Right lobe of liver (tissue), 6 donors: ENCODE measurements at places on chromosomes 2 and 18. TPM values are rescaled to one million over a fixed set of nuclear protein-coding genes. Genes with fewer than 3 reads are reported as not detected.
A peak's percentile ranks its signal among the peaks of the same experiment; 100 is the strongest.

The CEP192 gene
- total RNA-seq: 8.2 TPM

The CAVIN2 gene
- total RNA-seq: 8.2 TPM

The SCG2 gene
- total RNA-seq: not detected

The RPRM gene
- not detected for total RNA-seq

The CD302 gene
- 125 TPM for total RNA-seq

The PLA2R1 gene
- total RNA-seq: 1.6 TPM

The ODC1 gene
- 137 TPM for total RNA-seq

The TNFRSF11A gene
- total RNA-seq: 0.58 TPM

The UBE2F gene
- total RNA-seq: 23.3 TPM

The IGFBP5 gene
- 28.0 TPM for total RNA-seq

The POMC gene
- 0.40 TPM for total RNA-seq

The NOL4 gene
- 1.3 TPM for total RNA-seq

The ITSN2 gene
- 27.3 TPM for total RNA-seq

The GPR75 gene
- total RNA-seq: 1.1 TPM

The MFSD6 gene
- total RNA-seq: 1.7 TPM

The LYPD1 gene
- 1.5 TPM for total RNA-seq

The CKAP2L gene
- 1.0 TPM for total RNA-seq

The PDE11A gene
- total RNA-seq: 8.4 TPM

- peak overlapping the region; percentile 29 for H3K4me3 ChIP-seq
- peaks cover 22% of the 10 kb centered on the region for H3K4me1 ChIP-seq
- H3K27ac ChIP-seq: peak overlapping the region; percentile 32
- H3K27me3 ChIP-seq: no peaks in the 10 kb centered on the region
These were observed 1.4 kb upstream of the BCL2 start for GRCh38 chr18:63320975-63321265.

DNA sequence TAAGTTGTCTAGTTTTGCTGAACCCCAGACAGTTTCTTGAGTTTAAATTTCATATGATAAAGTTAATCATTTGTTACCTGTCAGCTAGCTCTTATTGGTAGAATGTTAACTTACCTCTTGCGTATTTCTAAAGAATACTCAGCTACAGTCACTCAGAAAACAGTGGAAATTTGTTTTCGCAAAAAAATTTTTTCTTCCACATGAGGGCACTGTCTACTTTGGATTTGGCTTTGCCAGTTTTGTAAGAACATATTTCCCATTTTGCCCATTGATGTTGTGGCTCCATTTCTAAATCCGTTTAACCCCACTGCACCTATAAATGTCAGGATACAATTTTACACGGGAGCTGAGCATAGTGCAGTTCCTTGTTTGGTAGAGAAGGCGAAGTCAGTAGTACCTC, 19.1 kb upstream of the GCFC2 start:
- no peak overlapping the region for H3K4me3 ChIP-seq
- H3K27ac ChIP-seq: no peak overlapping the region
- DNase-seq: no peak
- no peaks in the 10 kb centered on the region for H3K27me3 ChIP-seq
- no peaks in the 10 kb centered on the region for H3K4me1 ChIP-seq

DNA sequence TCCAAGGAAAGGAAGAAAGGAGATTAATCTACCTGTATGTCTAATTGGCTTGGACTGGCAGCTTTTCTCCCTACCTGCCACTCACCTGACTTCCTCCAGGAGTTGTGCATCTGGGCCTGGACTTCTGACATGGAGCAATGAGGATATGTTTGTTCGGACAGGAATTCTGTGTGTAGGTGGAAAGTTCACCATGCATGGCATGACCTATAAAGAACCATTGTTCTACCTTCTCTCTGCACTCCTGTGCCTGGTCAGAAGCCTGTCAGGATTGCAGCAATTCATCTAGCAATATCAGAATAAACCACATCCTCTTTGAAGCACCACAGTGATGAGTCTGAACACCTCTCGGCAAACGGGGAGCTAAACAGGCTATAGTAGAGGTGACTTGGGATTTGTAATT, 20.8 kb downstream of the CCDC85A start:
- H3K4me3 ChIP-seq: no peak overlapping the region
- no peaks in the 10 kb centered on the region for H3K4me1 ChIP-seq
- H3K27me3 ChIP-seq: no peaks in the 10 kb centered on the region
- H3K36me3 ChIP-seq: no peaks in the 10 kb centered on the region

GRCh38 chr2:135072125-135072997, 20.3 kb downstream of the RAB3GAP1 start:
- no peak overlapping the region for H3K4me3 ChIP-seq
- H3K27ac ChIP-seq: no peak overlapping the region
- H3K4me1 ChIP-seq: no peaks in the 10 kb centered on the region
- H3K36me3 ChIP-seq: no peaks in the 10 kb centered on the region
- no peaks in the 10 kb centered on the region for H3K27me3 ChIP-seq

DNA sequence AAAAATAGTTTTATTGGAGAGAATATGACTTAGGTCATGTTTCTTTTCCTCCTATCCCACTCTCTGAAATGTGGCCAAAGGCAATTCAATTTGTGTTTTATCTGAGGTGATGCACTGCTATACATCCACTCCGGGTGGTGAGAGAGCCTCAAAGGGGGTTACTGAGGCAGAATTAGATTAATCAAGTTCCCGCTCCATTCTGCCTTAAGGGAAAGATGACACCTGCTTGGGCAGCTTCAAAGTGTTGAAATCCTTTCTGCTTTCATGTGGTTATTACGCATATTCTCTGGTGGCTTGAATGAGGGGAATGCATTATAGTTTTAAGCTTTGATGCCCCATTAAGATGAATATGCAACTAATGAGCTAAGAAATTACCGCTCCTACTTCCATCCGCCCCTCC, 213.0 kb upstream of the TMEFF2 start:
- no peak overlapping the region for H3K4me3 ChIP-seq
- DNase-seq: no peak
- H3K36me3 ChIP-seq: no peaks in the 10 kb centered on the region
- H3K27me3 ChIP-seq: no peaks in the 10 kb centered on the region
- H3K4me1 ChIP-seq: no peaks in the 10 kb centered on the region

DNA sequence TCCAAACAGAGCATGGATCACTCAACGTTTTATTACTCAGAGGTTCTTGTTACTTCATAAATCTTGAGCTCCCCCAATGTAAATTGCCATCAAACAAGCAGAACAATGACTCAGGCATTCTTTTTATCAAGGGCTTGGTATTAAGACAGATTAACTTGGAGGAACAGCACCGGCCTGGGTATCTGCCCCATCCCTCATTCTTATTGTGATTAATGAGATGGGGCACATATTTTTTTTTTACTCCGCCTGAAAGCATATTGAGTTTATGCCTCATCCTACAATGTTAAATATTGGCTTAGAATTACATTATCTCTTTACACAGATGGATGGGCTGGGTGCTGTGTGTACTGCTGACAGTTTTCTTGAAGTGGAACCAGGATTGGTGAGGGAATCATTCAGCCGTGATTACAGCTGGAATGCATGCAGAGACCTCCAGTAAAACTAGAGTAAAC, 387.3 kb downstream of the CLIP4 start:
- no peak for DNase-seq
- H3K4me1 ChIP-seq: no peaks in the 10 kb centered on the region
- no peaks in the 10 kb centered on the region for H3K27me3 ChIP-seq
- H3K36me3 ChIP-seq: no peaks in the 10 kb centered on the region
- H3K27ac ChIP-seq: no peak overlapping the region

GRCh38 chr2:81976998-81977397, 1672.4 kb upstream of the LRRTM1 start:
- no peaks in the 10 kb centered on the region for H3K36me3 ChIP-seq
- H3K27me3 ChIP-seq: no peaks in the 10 kb centered on the region
- DNase-seq: no peak
- H3K27ac ChIP-seq: no peak overlapping the region
- no peak overlapping the region for H3K4me3 ChIP-seq

- no peaks in the 10 kb centered on the region for H3K27me3 ChIP-seq
- no peaks in the 10 kb centered on the region for H3K4me1 ChIP-seq
- no peak overlapping the region for H3K4me3 ChIP-seq
- no peaks in the 10 kb centered on the region for H3K36me3 ChIP-seq
These were observed 491.6 kb downstream of the RIT2 start for GRCh38 chr18:42623935-42624334.

DNA sequence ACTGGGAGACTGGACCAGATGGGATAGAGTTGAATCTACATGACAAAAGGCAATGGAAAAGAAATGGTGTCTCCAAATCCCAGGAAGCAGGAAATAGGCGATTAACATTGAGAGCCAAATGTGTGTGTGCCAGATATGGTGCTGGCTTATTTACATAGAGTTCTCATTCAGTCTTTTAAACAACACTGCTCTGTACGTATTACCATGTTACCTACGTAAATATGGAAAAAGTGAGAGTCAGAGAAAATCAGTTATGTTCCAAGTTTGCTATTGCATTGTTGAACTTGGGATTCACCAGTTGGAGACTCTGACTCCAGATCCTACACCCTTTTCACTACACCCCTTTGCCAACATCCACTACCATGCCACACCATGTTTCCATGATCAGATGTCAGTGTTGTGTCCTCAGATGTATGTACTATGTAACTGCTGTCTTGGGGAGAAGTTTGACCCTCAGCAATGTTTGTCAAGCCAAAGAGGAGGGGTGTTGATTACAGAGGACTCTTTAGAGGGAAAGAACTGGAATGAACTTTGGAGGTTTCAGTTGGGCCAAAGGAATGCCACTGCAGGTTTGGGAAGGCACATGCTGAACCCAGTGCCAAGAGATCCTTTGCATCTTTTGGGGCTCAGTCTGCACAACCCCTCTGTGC, 19.6 kb upstream of the GREB1 start:
- H3K4me3 ChIP-seq: no peak overlapping the region
- H3K36me3 ChIP-seq: no peaks in the 10 kb centered on the region
- no peaks in the 10 kb centered on the region for H3K4me1 ChIP-seq
- DNase-seq: no peak
- H3K27ac ChIP-seq: no peak overlapping the region
- H3K27me3 ChIP-seq: no peaks in the 10 kb centered on the region

- DNase-seq: no peak
- H3K4me3 ChIP-seq: no peak overlapping the region
- H3K27me3 ChIP-seq: no peaks in the 10 kb centered on the region
- no peak overlapping the region for H3K27ac ChIP-seq
These were observed 156.7 kb downstream of the EVA1A start for GRCh38 chr2:75403991-75404428.

DNA sequence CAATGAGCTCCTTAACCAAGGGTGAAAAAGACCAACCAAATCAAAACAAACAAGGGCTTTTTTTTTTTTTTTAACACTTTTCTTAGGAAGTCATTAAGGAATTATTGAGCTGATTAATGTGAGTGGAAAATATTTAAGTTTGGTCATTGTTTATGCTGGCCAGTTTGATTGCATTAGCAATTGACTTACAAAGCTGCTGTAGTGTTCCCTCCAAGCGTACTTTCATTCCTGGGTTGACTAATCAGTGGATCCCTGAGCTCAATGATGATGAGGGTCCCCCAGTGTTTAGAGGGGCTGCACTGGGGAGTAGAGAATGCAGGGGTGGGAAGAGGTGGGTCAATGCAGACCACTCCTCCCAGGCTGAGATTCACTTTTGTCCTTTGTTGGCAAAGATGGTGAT, 119.3 kb downstream of the PRKCE start:
- DNase-seq: no peak
- peaks cover 5% of the 10 kb centered on the region for H3K4me1 ChIP-seq

- no peak for DNase-seq
- H3K4me1 ChIP-seq: no peaks in the 10 kb centered on the region
- H3K4me3 ChIP-seq: no peak overlapping the region
- H3K27me3 ChIP-seq: no peaks in the 10 kb centered on the region
- H3K27ac ChIP-seq: no peak overlapping the region
These were observed 102.8 kb downstream of the CAPN13 start for GRCh38 chr2:30704309-30705020.

- H3K27ac ChIP-seq: no peak overlapping the region
- no peak overlapping the region for H3K4me3 ChIP-seq
- DNase-seq: no peak
These were observed 167.2 kb upstream of the REV1 start for GRCh38 chr2:99656994-99657393.

DNA sequence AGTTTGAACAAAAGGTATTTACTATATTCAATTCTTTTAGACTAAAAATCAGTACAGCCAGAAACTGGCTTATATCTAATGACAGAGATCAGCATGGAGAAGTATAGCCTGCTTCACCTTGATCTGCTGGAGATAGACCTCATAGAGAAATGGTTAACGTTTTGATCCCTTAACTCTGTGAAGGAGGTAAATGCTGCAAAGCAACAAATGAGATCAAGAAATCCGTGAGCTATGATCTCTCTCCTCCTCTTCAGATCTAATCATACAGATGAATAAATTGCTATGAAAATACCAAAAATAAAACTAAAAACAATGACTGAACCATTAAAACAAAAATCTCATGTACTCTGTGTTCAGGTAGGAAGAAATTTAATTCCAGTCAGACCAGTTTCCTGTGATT, 42.8 kb downstream of the KLHL14 start:
- no peak for DNase-seq
- H3K36me3 ChIP-seq: no peaks in the 10 kb centered on the region
- no peak overlapping the region for H3K27ac ChIP-seq
- no peaks in the 10 kb centered on the region for H3K4me1 ChIP-seq

DNA sequence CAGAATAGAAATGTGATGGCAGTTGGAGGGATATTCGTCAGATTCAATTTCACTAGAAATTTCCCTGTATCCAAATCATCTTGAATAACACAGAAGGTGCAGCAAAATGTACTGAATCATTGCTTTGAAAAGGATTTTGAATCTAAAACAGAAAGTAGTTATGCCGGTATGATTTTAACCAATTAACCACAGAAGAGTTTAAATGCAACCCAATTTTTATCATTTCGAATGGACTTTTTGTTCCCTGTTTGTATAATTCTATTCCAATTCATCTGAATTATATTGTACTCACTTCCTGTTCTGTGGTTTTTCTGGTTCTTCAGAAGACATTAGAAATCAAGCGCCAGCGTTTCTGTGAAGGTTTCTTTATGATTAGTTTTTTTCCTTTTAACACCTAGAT, 190.4 kb downstream of the MYO3B start:
- H3K27ac ChIP-seq: no peak overlapping the region
- no peak overlapping the region for H3K4me3 ChIP-seq
- H3K27me3 ChIP-seq: no peaks in the 10 kb centered on the region

DNA sequence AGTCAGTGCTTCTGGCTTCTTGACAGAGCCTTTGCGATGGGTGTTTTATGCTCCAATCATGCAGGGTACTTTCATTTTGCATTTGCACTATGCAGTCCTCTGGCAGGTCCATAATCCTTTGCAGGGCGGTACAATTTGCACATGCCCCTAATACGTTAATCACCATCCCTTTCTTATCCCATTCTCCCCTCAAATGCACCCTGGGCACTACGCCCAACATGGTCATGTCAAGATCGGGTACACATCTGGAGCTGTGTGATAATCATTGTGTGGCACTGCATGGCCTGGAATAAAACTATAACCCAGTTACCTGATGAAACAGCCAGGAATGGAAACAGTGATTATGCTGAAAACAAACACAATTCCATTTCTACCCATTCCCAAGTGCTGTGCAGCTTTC, 27.7 kb downstream of the LOXHD1 start:
- no peak overlapping the region for H3K4me3 ChIP-seq
- H3K4me1 ChIP-seq: no peaks in the 10 kb centered on the region
- H3K27me3 ChIP-seq: no peaks in the 10 kb centered on the region
- no peaks in the 10 kb centered on the region for H3K36me3 ChIP-seq

GRCh38 chr2:143550500-143550899, 421.3 kb downstream of the ARHGAP15 start:
- no peak for DNase-seq
- no peak overlapping the region for H3K4me3 ChIP-seq
- H3K27me3 ChIP-seq: no peaks in the 10 kb centered on the region
- H3K36me3 ChIP-seq: no peaks in the 10 kb centered on the region

- no peaks in the 10 kb centered on the region for H3K4me1 ChIP-seq
- no peak for DNase-seq
- no peak overlapping the region for H3K4me3 ChIP-seq
- no peaks in the 10 kb centered on the region for H3K27me3 ChIP-seq
These were observed 354.6 kb upstream of the RAB12 start for GRCh38 chr18:8254654-8255053.

GRCh38 chr2:241841181-241842066, 17.3 kb downstream of the PDCD1 start:
- no peaks in the 10 kb centered on the region for H3K27me3 ChIP-seq
- no peaks in the 10 kb centered on the region for H3K36me3 ChIP-seq
- H3K4me1 ChIP-seq: no peaks in the 10 kb centered on the region
